Hematopoietic multipotent progenitor cell treated with erythropoietin and hydrocortisone succinate and interleukin-3 and kit ligand, for 8 days (in vitro differentiated cells): ENCODE measurements at places on chromosomes 16 and 17.

- DNase-seq: peak; percentile 69
Measured at GRCh38 chr16:87203060-87203656, 114.0 kb downstream of the C16orf95 start.

DNA sequence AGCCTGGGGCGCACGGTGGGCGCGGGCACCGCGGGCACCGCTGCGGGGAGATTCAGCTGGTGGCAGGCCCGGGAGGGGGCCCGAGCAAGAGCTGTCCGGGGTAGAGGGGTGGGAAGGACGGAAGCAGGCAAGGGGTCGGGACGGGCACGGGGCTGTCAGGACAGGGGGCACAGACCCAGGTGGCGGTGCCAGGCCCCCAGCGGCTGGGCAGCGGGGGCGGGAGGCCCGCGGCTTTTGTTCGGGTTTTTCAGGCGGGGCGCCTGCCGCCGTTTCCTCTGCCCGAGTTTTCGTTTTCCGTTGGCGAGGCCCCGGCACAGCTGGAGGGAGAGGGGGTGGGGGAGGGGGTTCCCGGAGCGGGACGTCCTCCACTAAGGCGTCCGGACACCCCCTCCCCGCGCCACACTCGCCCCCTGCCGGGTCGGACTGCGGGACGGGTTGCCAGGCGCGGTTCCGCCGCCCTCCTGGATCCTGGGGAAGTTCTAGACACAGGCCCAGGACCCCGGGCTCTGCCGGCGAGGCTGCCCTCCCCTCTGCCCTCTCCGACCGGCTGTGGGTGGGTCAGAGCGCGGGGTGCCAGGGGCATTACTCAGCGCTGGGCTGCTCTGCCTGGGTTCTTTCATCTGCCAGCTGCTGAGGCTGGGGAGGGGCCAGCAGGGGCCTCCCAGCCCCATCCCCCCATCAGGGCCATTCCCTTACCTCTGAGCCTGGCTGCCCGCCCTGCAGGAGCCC lies 543 bp downstream of the ARHGAP23 start:
- no peak for DNase-seq

DNA sequence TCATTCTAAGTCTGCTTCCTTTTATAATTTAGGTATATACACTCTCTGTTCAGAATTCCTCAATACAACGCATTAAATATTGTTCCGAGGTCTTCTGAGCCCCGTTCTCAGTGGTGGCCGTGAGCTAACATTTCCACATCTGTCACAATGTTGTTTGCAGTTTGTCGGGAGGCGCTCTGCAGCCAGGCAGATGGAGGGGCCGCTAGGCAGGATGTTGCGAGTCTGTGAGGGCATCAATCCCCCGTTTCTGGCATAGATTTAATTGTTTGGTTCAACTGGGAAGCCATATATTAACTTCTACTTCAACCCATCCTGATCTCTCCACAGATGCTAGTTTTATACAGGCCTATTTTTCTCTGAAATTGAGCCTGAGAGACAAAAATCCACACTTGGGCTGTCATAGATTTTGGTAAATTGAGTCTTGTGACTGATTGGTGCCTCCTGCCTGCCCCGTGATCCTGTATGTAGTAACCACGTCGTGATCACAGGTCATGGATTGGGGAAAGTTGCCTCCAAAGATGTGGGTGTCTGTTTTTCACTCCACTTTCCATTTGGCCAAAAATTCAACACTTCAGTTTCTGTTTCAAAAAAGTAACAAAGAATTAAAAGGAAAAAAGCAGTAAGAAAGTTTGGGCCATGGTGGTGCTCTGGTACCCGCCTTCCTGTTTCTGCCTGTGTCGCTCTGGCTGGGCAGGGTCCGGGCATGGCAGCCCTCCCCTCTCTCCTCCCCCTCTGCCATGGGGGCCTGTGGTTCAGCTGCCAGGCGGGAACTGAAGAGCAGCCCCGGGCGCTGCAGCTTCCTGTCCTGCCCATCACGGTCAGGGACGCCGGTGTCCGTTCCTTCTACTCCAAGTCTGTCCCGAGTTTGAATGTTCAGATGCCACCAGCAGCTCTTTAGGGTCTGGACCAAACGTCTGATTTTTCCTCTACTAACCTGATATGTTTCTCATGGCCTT lies 41.5 kb downstream of the RPTOR start:
- DNase-seq: no peak

GRCh38 chr17:48137656-48138055 lies 30.1 kb downstream of the SNX11 start:
- DNase-seq: no peak

DNA sequence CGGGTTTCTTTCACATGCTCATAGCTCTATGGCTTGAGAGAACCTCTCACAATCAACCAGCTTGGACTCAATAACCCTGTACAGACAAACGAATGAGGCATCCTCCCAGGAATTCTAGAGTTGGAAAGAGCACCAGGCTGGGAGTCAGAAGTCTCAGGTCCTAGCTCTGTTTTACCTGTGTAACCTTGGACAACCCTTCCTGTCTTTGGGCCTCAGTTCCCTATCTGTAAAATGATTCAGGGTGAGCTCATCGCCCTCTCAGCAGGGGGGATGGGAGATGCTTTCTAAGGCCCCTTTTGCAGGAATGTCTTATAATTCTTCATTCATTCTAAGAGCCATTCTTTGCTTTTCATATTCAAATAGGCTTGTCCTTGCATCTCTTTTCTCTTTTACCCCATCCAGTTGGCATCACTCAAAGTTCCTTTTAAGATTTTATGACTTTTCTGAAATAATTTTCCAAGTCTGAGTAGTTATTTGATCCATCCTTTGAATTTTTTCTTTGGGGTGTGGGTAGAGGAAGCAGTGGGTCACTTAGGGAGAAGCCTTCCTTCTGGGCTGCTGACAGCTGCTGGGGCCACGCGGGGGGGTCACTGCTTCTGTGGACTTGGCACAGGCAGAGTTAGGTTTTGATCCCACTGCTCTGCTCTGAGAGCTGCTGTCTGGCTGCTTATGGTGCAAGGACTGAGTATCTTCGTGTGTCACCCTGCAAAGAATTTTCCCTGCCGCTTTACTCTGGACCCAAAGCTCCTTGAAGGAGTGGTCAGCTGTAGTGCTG lies 102.7 kb downstream of the UTP18 start:
- DNase-seq: no peak

GRCh38 chr16:12097523-12098428 lies 121.2 kb downstream of the SNX29 start:
- DNase-seq: no peak

GRCh38 chr17:31148205-31148604 lies 53.4 kb downstream of the NF1 start:
- DNase-seq: no peak

- DNase-seq: no peak
Measured at GRCh38 chr16:84356591-84357116, 11.7 kb upstream of the ATP2C2 start.
